NCI-H2107 (cell line): ENCODE measurements at places on chromosomes 2 and 18.

GRCh38 chr18:23114911-23115310 lies 20.4 kb upstream of the CABLES1 start:
- DNase-seq: no peak

- no peak for DNase-seq
Observed at GRCh38 chr2:107588181-107588580, 238.5 kb upstream of the RGPD4 start.

DNA sequence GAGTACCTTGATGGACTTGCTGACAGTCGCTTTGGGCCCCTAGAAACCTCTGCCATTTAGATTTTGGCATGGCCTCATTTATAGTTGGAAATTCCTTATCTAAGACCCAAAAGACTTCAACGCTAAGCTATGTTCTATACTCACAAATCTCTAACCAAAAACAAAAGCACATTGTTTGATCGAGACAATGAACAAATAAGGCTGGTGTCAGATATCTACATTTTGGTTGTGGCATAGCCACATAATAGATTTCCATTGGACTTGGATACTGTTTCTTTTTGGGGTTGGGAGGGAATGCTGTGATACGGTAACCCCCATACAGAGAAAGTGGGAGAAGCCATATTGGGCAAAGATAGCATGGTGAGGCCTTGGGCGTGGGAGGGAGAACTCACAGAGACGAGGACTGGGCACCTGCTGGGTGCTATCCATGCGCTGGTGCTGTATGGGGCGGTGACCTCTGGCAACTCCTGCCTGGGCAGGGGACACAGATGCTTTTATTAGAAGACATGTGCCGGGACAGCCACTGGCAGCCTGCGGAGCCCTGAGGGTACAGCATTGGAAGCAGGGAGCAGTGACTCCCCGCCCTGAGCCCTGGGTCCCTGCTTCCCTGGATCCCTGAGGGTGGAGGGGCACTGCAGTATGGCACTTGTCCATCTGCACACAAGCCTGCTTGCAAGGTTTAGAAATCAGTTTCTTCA lies 97.1 kb downstream of the ASAP2 start:
- DNase-seq: no peak

- no peak for DNase-seq
Observed at GRCh38 chr18:50982802-50983179, 15.0 kb downstream of the ELAC1 start.

GRCh38 chr2:24454294-24454693 lies 36.8 kb upstream of the NCOA1 start:
- DNase-seq: no peak

GRCh38 chr18:45608400-45608799 lies 6.9 kb upstream of the SLC14A2 start:
- no peak for DNase-seq

- DNase-seq: no peak
Observed at GRCh38 chr2:146986161-146986560, 858.7 kb upstream of the ACVR2A start.

DNA sequence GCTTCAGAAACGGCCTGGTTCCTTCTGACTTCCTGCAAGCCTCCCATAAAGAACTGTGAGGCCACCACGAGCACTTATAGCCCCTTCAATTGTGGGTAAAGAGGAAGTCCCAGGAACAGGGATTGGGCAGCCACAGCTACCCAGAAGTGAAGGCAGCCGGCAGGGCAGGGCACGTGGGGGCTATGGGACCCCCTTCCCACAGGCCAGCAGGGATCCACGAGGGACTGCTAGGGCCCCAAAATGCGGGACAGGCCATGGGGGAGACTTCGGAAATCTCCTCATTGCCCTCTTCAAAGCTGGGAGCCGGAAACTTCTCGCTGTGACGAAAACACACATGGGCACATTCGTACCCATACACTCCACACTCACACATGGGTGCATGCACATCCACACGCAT lies 196.1 kb upstream of the SALL3 start:
- DNase-seq: no peak

DNA sequence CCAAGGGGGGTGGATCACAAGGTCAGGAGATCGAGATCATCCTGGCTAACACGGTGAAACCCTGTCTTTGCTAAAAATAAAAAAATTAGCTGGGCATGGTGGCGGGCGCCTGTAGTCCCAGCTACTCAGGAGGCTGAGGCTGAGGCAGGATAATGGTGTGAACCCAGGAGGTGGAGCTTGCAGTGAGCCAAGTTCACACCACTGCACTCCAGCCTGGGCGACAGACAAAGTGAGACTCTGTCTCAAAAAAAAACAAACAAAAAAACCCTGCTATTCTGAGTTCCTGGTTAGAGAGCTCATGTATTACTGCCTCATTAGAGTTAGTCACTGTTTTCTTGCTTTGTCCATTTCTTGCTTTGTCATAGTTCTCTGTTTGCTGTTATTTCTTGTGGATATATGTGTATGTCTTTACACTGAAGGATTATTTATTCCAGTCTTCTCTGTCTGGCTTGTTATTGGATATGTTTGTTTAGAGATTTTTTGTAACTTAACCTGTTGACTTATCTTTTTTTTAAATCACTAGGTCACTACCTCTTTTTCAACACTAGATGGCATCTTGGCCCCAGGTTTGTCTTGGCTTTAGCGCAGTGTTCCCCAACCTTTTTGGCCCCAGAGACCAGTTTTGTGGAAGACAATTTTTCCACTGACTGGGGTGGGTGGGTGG lies 17.0 kb downstream of the TTLL4 start:
- DNase-seq: no peak

- no peak for DNase-seq
Observed at GRCh38 chr2:32485399-32485798, 128.6 kb downstream of the BIRC6 start.

- no peak for DNase-seq
Observed at GRCh38 chr18:49910986-49911385, 97.7 kb upstream of the ACAA2 start.

GRCh38 chr2:21181957-21182356 lies 58.2 kb downstream of the TDRD15 start:
- DNase-seq: no peak

GRCh38 chr2:45759310-45759851 lies 107.9 kb downstream of the PRKCE start:
- DNase-seq: no peak

DNA sequence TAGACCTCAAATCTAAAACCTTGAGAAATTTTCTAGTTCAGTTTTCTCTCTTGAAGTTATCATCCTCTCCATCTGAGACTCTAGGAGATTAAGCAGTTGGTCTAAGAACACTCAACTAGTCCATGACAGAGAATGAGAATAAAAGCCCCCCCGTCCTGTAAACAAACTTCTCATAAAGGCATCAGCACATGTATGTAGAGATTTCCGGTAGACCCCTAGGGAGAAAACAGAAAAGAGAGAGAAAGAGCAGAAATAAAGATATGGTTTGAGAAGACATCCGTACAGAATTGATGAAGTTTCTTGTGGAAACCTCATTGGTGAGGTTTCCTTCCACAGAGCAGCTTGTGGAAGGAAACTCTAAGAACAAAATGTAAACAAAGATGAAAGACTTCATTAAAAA lies 3.2 kb upstream of the GPR155 start:
- DNase-seq: no peak

DNA sequence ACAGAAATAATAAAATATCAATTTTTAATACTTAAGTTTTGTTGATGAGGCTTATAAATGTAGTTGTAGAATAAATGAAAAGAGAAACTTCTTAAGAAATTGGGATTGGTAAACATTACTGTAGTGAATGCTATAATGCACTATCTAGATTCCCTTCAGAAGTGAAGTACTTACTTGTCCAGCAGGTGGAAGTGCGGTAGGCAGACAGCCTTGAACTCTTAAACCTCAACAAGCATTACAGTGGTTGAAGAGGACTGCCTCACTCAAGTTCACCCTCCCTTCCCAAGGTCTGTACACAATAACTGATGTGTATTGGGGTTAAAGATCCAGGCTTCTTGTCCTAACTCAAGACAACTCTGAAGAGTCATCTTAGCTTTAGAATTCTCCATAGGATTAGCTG lies 931.0 kb upstream of the LRRTM1 start:
- DNase-seq: no peak

- no peak for DNase-seq
Observed at GRCh38 chr2:89763581-89764485, 1072.4 kb downstream of the RPIA start.

DNA sequence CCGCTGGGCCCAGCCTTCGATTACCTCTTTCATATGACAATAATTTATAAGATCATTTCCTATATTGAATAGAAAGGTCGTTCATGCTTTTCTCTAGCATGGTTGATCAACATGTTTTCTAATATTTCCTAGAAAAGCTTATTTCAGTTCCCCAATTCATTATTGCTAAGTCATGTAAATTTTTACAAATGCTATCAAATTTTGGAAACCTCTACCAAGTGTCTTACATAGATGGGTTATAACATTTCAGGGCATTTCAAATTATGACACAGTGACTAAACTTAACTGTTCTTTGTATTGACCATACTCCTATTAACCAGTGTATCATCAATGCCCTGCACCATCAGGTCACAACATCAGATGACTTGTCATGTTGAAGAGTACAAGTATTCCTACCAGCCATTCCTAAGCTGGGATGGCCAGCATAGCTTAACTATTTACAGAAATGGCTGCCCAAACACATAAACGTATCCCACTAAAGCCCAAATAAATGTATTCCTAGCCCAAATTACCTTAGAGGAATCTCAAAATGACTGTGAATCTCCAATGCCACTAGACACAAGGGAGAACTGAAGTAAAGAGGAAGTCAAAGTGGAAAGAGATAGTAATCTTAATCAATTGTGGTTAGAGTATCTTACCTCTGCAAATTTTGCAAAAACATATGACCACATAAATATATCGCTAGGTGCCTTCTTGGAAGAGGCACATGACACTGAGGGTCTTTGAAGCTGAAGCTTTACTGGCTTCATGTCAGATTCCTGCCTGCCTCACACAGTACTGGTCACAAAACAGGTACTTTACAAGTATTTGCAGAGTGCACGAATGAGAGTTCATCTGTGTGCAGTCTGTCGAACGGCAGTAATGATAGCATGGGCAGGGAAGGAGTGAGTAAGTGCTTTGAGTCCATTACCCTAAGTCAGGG lies 87.3 kb upstream of the TLK1 start:
- DNase-seq: no peak

DNA sequence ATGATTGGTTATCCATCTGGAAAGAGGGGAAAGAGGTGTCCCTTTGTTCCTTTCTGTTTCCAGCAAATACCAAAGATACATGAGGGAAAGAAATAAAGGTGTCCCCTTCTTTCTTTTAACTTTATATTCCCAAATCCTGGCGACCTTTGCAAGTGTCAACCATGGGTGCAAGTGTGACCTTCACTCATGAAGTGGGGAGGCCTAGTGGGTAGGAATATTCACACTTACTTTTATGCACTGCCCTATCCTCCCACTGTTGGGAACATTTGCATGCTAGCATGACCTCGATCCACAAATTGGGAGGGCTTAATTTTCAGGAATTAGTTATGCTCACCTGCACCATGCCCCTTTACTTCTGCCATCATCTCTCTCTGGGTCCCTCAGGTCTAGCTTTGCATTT lies 70.2 kb upstream of the ZNF804A start:
- DNase-seq: no peak

DNA sequence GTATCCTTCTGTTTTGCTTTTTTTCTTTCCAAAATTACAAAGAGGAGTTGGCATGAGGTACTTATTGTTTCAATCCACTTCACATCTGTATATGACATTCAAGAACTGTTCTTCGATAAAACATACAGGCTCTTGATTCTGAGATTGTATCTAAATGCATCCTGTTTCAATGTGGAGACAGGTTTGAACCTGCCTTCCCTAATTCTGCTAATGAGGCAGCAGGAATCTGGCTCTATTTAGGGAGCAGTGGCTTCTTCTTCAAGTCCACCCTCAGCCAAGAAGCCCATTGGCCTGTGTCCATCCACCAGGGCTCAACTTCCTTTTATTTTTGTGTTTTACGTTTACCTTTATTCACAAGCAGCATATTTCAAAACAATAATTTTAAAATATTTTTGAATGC lies 84.8 kb upstream of the PIK3C3 start:
- no peak for DNase-seq

DNA sequence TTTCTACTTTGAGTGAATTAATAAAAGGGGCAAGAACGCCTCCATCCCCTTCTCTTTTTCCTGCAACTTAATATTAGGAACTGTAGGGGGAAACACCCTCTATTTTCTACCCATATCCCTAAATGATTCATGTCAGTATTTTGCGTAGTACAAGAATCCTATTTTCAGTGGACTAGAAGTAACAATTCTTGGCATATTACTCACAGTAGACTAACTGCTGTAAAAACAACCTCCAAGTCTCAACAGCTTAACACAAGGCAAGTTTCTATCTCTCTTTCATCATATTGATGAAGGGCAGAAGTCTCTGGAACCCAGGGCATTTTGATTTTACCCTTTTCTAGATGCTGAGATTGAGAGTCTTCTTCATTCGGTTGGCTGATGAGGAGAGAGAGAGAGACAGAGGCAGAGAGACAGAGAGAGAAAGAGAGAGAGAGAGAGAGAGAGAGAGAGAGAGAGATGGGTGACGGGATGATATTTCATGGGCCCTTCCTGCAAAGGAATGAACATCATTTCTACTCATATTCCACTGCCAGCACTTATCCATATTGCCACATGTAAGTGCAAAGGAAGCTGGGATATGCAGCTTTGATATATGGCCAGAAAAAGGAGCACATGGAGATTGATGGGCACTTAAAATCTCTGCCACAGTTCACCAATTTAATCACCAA lies 481.6 kb downstream of the LPIN1 start:
- no peak for DNase-seq

DNA sequence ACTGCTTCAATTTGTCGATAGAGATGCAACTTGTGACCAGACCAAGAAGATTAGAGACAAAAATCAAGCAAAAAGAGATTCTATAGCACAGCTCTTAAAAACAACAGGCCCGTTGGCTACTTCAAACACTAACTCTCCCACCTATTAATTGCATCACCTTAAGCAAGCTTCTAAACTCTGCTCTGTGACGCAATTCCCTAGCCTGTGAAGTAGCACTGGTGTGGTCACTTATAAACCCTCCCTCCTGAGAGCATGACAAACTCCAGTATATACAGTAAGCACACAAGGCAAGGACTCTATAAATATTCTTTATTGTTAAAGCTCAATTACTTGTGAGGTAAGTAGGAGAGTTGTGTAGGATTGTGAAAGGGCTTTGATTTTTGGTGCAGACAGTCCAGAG lies 72.3 kb downstream of the CMPK2 start:
- no peak for DNase-seq

DNA sequence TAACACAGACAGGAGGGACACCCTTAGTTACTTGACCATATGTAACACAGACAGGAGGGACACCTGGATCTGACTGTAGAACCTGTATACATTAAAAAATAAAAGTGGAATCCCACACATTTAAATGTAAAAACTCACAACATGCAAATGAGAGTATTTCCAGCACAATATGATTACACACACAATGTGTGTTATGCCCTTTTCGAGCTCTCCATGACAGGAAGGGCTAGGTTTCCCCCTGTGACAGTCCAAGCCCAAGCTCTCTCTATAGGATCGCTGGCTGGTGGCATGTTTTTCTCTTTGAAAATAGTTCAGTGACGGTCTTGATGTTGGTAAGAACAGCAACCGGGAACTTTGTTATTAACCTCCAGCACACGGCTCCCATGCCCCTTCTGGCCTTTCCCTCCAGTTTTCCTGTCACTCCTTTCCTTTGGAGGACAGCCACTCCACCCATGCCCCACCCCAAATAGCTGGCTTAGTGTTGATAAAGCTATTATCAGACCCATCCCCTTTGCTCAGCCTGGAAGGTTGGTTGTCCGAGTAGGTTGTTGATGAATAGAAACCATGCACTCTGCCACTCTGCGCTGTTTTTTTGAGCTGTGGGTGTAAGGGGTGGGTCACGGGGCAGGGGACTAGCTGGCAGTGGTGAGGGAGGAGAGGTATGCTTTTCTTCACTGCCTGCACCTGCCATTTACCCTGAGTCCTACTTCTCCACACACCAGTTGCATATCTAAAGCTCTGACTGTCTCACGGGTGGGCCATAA lies 2.7 kb downstream of the RASGRP3 start:
- DNase-seq: no peak
